ENCODE measurements at places on chromosomes 1 and 21.

DNA sequence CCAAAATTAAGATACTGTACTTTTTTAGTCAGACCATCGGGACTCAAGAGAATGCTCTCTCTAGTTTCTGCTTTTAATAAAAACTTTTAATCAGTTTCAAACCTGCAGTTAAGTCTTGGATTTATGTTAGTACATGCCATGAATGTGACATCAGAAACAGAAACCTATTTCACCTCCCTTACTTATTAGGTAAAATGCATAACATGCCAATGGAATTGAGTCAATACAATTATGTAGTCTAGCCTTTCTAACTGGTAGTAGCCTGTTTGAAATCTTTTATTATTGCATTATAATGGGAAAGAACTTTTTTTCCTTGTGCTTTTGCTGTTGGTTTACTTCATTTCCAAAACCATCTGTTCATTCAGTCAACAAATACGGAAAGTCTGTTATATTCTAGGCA is 4.8 kb downstream of the PHACTR4 start:
- H3K27me3 ChIP-seq, result no peaks in the 10 kb centered on the region
- peak; percentile 69 for DNase-seq
- peaks cover 4% of the 10 kb centered on the region for H3K4me1 ChIP-seq
- H3K36me3 ChIP-seq, result peaks cover 7% of the 10 kb centered on the region

DNA sequence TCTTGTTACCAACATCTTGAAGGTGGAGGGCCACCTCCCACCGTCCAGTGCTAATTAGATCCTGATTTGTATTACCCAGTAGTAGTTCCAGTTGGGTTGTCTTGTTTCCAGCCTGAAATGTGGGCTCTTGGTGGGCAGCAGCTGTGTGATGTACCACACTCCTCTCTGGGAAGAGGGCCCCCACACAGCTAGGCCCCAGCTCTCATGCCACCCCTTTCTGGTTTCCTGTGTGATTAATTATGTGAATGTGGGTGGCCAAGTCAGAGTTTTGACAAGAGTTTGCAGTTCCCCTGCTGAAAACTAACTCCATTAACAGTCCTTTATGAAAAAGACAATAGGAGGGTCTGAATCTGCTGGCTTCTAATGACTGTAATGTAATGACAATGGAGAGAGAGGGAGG is 3.8 kb downstream of the HMGB4 start:
- H3K4me1 ChIP-seq, result no peaks in the 10 kb centered on the region
- H3K27me3 ChIP-seq, result no peaks in the 10 kb centered on the region
- no peak overlapping the region for H3K4me3 ChIP-seq
- no peak for DNase-seq

DNA sequence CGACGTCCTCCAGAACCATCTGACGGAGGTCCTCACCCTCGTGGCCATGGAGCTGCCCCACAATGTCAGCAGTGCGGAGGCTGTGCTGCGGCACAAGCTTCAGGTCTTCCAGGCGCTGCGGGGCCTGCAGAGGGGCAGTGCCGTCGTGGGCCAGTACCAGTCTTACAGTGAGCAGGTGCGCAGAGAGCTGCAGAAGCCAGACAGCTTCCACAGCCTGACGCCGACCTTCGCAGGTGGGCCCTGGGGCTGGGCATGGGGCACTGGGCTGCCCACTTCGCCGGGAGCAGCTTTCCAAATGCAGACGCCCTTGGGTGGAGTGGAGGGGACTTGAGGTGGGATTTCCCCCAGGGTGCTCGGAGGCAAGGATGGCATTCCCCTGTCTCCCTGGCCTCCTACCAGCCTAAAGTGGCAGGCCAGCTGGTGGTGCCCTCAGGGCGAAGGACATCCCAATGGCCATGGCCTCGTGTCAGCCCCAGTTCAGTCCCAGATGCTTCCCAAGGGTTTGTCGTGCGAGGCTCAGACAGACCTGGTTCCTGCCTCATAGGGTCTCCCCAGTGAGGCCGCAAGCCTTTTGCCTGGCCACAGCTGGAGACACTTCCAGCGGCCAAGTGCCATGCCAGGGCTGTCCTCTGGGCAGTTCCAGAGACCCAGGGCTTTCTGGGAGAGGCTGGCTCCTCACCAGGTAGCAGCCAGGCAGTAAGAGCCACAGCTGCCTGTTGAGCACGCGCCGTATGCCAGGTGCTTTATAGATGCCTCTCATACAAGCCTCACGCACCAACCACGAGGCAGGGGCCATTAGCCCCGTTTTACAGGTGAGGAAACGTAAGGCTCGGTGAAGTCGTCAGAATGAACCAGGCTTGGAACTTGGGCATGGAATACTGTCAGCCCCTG is 27.8 kb downstream of the H6PD start:
- H3K36me3 ChIP-seq, result peaks cover 6% of the 10 kb centered on the region
- H3K4me1 ChIP-seq, result no peaks in the 10 kb centered on the region
- no peak for DNase-seq
- no peak overlapping the region for H3K4me3 ChIP-seq
- no peaks in the 10 kb centered on the region for H3K27me3 ChIP-seq

DNA sequence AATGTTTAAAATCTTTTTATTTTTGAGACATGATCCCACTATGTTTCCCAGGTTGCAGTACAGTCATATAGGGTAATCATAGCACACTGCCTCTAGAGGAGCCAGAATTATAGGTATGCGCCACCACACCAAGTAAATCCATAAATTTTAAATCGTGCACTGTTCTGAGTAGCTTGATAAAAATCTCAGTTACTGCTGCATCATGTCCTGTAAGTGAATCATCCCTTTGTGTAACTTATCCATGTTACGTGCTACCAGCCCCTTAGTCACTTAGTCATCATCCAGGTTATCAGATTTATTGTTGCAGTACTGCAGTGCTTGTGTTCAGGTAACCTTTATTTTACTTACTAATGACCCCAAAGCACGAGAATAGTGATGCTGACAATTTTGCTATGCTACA is 1770.9 kb downstream of the BRINP3 start:
- H3K36me3 ChIP-seq, result no peaks in the 10 kb centered on the region
- no peak overlapping the region for H3K27ac ChIP-seq
- no peak overlapping the region for H3K4me3 ChIP-seq
- H3K4me1 ChIP-seq, result no peaks in the 10 kb centered on the region
- no peaks in the 10 kb centered on the region for H3K27me3 ChIP-seq
- DNase-seq, result peak; percentile 58

DNA sequence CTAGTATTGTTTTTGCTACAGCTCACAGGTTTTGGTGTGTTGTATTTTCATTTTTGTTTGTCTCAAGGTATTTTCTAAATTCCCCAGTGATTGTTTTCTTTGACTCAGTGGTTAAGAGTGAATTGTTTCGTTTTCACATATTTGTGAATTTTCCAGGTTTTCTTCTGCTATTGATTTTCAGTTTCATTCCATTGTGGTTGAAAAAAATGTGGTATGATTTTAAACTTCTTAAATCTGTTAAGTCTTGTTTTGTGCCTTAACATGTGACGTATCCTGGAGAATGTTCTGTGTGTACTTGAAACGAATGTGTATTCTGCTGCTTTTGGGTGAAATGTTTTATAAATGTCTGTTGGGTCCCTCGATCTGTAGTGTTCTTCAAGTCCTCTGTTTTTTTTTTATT is 117.9 kb downstream of the KIF26B start:
- peaks cover 2% of the 10 kb centered on the region for H3K4me1 ChIP-seq
- no peaks in the 10 kb centered on the region for H3K27me3 ChIP-seq
- no peak overlapping the region for H3K4me3 ChIP-seq
- no peaks in the 10 kb centered on the region for H3K36me3 ChIP-seq
- no peak overlapping the region for H3K27ac ChIP-seq
- DNase-seq, result no peak

- H3K36me3 ChIP-seq, result no peaks in the 10 kb centered on the region
- H3K4me3 ChIP-seq, result no peak overlapping the region
- H3K27ac ChIP-seq, result no peak overlapping the region
- no peak for DNase-seq
- no peaks in the 10 kb centered on the region for H3K27me3 ChIP-seq
These were observed 557.5 kb upstream of the PTBP2 start for GRCh38 chr1:96164053-96164452.

DNA sequence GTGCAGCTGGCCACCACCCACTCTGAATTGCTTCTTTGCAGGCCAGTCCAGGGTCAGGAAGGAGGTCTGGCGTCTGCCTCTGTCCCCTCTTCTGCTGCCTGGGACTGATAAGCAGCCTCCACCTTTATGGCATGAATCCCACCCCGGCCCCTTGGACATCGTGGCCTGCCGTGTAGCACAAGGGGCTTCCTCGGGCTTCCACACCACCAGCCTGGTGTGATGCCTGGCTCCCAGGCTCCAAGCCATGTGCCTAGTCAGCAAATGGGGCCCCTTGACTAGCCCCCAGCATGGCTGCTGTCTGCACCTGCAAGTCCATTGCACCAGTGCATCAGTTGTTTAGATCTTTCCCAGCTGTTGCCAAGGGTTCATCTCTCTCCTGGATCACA is 9.9 kb upstream of the ARF1 start:
- no peak overlapping the region for H3K4me3 ChIP-seq
- H3K36me3 ChIP-seq, result no peaks in the 10 kb centered on the region
- no peaks in the 10 kb centered on the region for H3K4me1 ChIP-seq

GRCh38 chr1:86085741-86086409 is 70.7 kb downstream of the COL24A1 start:
- H3K27me3 ChIP-seq, result no peaks in the 10 kb centered on the region
- no peak overlapping the region for H3K4me3 ChIP-seq
- H3K4me1 ChIP-seq, result no peaks in the 10 kb centered on the region
- no peak for DNase-seq

- H3K27me3 ChIP-seq, result no peaks in the 10 kb centered on the region
- DNase-seq, result no peak
- H3K4me3 ChIP-seq, result no peak overlapping the region
- H3K36me3 ChIP-seq, result no peaks in the 10 kb centered on the region
- H3K27ac ChIP-seq, result no peak overlapping the region
These were observed 4.9 kb downstream of the SH3BGR start for GRCh38 chr21:39456665-39457064.

DNA sequence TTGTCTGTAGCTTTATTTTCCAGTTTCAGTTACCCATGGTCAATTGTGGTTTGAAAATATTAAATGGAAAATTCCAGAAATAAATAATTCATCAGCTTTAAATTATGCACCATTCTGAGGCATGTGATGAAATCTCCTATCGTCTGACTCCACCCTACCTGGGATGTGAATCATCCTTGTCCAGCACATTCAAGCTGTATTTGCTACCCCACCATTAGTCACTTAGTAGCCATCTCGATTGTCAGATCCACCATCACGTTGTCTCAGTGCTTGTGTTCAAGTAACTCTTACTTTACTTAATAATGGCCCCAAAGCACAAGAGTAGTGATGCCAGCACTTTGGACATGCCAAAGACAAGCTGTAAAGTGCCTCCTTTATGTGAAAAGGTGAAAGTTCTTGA is 4.0 kb downstream of the STPG1 start:
- no peaks in the 10 kb centered on the region for H3K36me3 ChIP-seq
- no peaks in the 10 kb centered on the region for H3K27me3 ChIP-seq
- DNase-seq, result peak; percentile 72
- H3K4me1 ChIP-seq, result no peaks in the 10 kb centered on the region
- no peak overlapping the region for H3K27ac ChIP-seq
- no peak overlapping the region for H3K4me3 ChIP-seq

- H3K27ac ChIP-seq, result no peak within 1 kb of the TSS
- H3K27me3 ChIP-seq, result no peaks in the 10 kb centered on the region
- peak; percentile 57 for DNase-seq
- H3K36me3 ChIP-seq, result no peaks in the 10 kb centered on the region
These were observed at the start of gene CFAP74 for GRCh38 chr1:2003541-2004131. CFAP74 (minus strand) TSS chr1:2003786; CDS start chr1:1990956, 12,830 bp downstream.

GRCh38 chr1:9421533-9421873 is 117.8 kb upstream of the SLC25A33 start:
- H3K4me3 ChIP-seq, result no peak overlapping the region
- no peaks in the 10 kb centered on the region for H3K36me3 ChIP-seq
- peaks cover 11% of the 10 kb centered on the region for H3K4me1 ChIP-seq
- no peaks in the 10 kb centered on the region for H3K27me3 ChIP-seq
- no peak for DNase-seq
- H3K27ac ChIP-seq, result no peak overlapping the region

DNA sequence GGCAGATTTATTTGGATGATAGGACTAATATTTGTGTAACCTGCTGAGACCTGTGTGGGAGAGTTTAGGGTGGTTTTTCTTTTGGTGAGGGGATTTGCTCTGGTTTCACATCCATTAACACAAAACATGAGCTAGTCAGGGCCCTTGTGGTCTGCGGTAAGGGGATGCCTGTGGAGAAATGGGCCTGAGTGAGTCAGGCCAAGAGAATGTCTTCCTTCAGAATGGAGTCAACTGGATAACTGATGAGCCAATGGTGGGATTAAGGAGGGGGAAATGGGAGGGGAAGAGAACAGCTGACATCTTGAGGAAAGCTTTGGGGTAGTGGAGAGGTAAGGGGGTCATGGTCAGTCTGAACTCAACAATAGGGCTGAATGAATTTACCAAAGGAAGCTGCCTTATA is 13.9 kb downstream of the WNT2B start:
- H3K4me1 ChIP-seq, result peaks cover 27% of the 10 kb centered on the region
- H3K27me3 ChIP-seq, result no peaks in the 10 kb centered on the region
- no peak overlapping the region for H3K4me3 ChIP-seq
- DNase-seq, result no peak
- H3K36me3 ChIP-seq, result no peaks in the 10 kb centered on the region
- peak overlapping the region; percentile 82 for H3K27ac ChIP-seq

DNA sequence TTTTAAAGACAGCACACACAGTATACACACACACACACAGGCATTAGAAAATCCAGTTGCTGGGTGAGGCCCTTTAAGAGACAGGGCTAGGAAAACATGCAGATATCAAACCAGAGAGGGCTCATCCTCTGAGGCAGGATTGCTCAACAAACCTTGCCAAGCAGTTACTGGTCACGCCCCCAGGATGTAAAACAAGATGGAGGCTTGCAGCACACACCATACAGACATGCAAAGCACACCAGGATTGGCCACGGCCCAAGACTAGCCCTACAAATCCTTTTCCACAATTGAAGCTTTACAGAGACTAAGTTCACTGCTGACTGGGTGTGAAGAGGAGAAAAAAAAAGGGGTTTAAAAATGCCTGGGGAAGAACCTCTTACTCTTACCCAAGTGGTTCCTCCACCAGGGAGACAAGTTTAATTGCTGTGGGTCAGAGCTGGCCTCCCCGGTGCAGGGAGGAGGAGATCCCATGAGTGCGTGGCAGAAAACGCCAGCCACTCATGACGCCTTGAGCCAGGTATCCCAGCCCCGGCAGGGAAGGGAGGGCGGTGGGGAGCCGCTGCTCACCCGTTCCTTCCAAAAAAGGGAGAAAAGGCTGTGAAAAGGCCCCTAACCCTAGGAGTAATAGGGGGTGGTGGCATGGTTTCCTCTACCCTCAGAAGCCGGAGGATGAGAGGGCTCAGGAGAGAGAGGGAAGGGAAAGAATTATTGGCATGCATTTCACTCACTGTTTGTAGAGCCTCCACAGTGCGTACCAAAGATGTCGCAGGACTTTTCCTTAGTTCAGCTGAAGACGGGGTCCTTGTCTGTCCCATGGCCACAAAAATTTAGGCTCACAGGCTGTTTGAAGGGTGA is 594.6 kb upstream of the ZP4 start:
- no peak overlapping the region for H3K27ac ChIP-seq
- H3K4me1 ChIP-seq, result no peaks in the 10 kb centered on the region
- H3K36me3 ChIP-seq, result no peaks in the 10 kb centered on the region
- no peaks in the 10 kb centered on the region for H3K27me3 ChIP-seq
- no peak overlapping the region for H3K4me3 ChIP-seq
- no peak for DNase-seq

GRCh38 chr1:165738794-165739193 is 29.9 kb downstream of the TMCO1 start:
- H3K4me3 ChIP-seq, result no peak overlapping the region
- H3K27ac ChIP-seq, result no peak overlapping the region

GRCh38 chr1:109248444-109248796 is 919 bp upstream of the CELSR2 start:
- peaks cover 12% of the 10 kb centered on the region for H3K36me3 ChIP-seq
- no peaks in the 10 kb centered on the region for H3K27me3 ChIP-seq
- H3K4me1 ChIP-seq, result peaks cover 23% of the 10 kb centered on the region
- H3K27ac ChIP-seq, result no peak overlapping the region

Measured in trophoblast cell (in vitro differentiated cells and primary cell).